Stomach (tissue), 19 donors: ENCODE measurements at places on chromosomes 7 and 10. TPM values are rescaled to one million over a fixed set of nuclear protein-coding genes. Genes with fewer than 3 reads are reported as not detected.

DNA sequence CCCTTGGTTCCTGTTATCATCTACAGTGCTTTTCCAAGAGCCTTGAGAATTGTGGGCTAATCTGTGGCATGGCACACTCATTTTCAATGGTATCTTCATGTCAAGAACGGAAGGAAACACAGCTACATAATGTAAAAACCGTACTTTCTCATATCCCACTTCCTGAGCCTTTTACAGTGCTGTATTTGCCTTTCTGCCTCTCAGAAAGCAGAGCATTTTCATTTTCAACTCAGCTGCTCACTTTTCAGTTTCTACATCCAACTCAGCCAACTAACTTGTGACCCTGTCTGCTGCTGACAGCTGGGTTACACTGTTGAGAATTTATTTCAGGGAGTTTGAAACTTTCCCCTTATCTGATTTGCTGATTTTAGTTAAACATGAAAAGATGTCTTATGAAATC, 875.8 kb upstream of the KCND2 start:
- DNase-seq, result no peak

DNA sequence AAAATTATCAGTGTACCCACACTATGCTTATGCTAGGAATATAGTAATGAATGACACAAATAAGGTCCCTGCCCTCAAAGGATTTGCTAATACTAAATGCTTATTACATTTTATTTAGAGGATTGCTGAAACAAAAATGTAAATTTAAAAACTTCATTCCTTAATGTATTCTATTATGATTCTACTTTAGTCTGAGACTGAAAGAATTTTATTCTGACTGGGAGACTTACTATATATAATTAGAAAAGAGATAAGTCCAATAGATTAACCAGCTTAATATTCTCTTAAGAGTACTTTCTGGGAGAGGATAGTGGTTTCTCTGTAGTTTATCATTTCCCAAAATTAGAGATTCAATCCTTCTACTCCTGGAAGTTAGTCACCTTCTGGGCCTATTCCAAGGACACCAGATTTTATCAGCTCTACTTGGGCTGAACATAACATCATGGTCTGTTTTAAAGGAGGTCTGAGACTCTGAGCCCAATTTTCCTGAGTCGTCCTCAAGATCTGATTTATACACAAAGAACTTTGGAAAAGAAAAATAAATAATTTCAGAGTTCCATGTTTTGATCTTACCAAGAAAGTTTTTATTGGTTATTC, 41.1 kb downstream of the ASZ1 start:
- no peak for DNase-seq

- DNase-seq, result no peak
These were observed 185.7 kb upstream of the AUTS2 start for GRCh38 chr7:69412331-69413146.

The TSPAN13 gene
- polyA plus RNA-seq, result 27.5 TPM

The CDC14C gene
- polyA plus RNA-seq, result not detected

The TUBAL3 gene
- polyA plus RNA-seq, result 0.19 TPM

The ACHE gene
- 0.25 TPM for polyA plus RNA-seq

The SFRP5 gene
- polyA plus RNA-seq, result 8.4 TPM
